Type B pancreatic cell (in vitro differentiated cells): ENCODE measurements at places on chromosomes 2 and 18.

GRCh38 chr2:196696423-196697079 lies 57.0 kb downstream of the CCDC150 start:
- no peak for DNase-seq

- no peak for DNase-seq
These were observed 70.1 kb downstream of the TSHZ1 start for GRCh38 chr18:75280427-75281280.

- no peak for DNase-seq
These were observed 127.7 kb downstream of the DTNA start for GRCh38 chr18:34837769-34838272.

GRCh38 chr2:60959501-60959900 lies 58.0 kb upstream of the PEX13 start:
- DNase-seq = no peak
